Camera-type eye (tissue), 1 donor: ENCODE measurements at places on chromosomes 4 and X. TPM values are rescaled to one million over a fixed set of nuclear protein-coding genes. Genes with fewer than 3 reads are reported as not detected.

PCDH18 gene
- total RNA-seq, result 143 TPM

VAMP7 gene
- 29.3 TPM for total RNA-seq

CLNK gene
- 0.16 TPM for total RNA-seq

ENPEP gene
- total RNA-seq, result 19.0 TPM

AGA gene
- total RNA-seq, result 26.9 TPM

EDA gene
- total RNA-seq, result 9.0 TPM

IQSEC2 gene
- total RNA-seq, result 8.9 TPM
